Frontal cortex (tissue), 4 donors: ENCODE measurements at places on chromosomes 3 and 15. TPM values are rescaled to one million over a fixed set of nuclear protein-coding genes. Genes with fewer than 3 reads are reported as not detected.

DNA sequence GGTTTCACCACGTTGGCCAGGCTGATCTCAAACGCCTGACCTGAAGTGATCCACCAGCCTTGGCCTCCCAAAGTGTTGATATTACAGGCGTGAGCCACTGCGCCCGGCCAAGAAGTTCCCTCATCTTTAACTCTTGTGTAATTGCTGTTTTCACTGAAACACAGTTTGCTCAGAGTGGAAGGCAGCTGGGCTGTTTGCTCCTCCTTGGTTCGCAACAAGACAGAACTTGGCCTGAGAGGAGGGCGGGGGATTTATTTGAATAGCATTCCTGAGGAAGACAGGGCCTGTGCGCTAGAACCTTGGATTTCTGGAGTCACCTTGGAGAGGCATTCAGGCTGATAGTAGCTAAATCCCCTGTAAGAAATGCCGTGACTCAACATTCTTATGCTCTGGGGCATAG is 226.7 kb upstream of the MCTP2 start:
- DNase-seq: no peak

DNA sequence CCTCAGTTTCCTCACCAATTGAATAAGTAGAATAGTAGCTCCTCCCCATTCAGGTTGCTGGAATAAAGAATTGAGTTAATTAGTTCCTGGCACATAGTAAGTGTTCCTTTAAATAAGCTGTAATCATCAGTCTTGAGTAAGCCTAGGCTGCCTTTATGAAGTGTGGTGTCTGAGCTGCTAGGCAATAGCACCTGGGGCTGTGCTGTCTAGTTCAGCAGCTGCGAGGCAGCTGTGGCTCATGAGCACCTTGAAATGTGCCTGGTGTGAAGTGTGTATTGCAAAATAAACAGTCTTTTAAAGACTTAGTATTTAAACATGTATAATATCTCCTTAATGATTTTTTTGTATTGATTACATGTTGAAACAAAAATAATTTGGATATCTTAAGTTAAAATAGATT is 77.6 kb downstream of the TOP2B start:
- no peak for DNase-seq

- no peak for DNase-seq
Observed at GRCh38 chr3:76011121-76011520, 225.8 kb upstream of the ZNF717 start.

RASGRF1 gene
- 4.5 TPM for total RNA-seq

MCF2L2 gene
- total RNA-seq: 42.0 TPM

CYP1A2 gene
- not detected for total RNA-seq

ITGB5 gene
- total RNA-seq: 20.4 TPM

ZNF774 gene
- 4.5 TPM for total RNA-seq
